ENCODE measurements at places on chromosomes 3 and 15.
A peak's percentile ranks its signal among the peaks of the same experiment; 100 is the strongest.

DNA sequence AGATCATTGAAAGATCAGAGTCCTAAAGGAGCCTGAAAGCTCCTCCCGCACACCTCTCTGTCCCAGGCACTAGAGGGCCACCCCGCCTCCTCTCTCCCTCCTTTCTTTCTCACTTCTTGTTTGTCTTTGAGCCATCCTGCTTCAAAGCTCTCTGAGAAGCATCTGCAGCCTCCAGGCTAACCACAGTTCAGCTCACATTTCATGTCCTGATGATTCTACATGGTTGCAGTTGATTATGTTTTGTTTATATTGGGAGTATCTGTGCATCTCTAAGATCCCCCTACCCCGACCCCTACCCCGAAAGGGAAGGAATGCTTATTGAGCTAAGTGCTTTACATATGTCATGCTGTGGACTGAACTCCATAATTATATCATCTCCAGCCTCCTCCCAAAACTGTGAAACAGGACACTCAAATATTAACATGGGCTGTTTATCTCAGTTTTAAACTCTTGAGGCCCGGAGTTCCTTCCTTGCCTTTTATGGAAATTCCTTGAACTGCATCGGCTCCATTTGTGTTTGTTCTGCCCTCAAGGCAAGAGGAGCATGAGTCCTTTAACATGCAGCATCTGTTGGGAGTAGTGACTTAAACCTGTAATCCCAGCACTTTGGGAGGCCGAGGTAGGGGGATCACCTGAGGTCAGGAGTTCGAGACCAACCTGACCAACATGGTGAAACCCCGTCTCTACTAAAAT lies 30.9 kb downstream of the MGLL start:
- peak; percentile 33 for DNase-seq

- no peak for DNase-seq
Measured at GRCh38 chr3:189950258-189950657, 170.4 kb downstream of the P3H2 start.

DNA sequence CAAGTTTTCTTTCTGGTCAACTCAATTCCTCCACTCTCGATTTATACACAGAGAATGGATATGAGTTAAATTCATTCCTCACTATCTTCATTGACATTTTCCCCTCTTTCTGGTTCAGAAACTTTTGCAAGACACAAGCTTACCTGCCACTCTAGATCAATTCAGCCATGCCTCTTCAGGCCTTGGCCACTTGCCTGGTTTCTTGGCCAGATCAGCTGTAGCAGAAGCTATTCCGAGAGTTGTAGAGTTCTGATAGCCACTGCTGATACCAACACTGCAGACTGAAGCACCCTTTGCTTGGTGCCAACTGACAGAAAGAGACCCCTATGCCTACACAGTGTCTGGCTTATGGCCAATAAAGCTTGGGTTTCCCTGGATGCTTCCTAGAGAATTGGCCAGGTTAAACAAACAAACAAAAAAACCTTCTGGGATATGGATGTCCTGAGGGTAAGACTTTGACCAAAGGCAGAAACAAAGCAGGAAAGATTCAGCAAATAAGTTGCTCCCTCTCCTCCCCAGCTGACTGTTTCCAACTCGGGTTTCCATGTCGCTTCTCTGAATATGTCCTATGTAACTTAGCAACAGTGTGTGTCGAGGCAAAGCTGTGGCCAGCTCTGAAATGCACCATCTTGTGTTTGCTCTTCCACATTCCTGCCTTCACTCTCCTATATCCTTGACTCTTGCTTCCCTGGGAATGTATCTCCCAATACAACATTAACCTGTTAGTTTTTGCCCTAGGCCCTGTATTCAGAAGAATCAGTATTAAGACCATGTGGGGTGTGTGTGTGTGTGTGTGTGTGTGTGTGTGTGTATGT lies 521.6 kb downstream of the EPHA3 start:
- peak; percentile 1 for DNase-seq

DNA sequence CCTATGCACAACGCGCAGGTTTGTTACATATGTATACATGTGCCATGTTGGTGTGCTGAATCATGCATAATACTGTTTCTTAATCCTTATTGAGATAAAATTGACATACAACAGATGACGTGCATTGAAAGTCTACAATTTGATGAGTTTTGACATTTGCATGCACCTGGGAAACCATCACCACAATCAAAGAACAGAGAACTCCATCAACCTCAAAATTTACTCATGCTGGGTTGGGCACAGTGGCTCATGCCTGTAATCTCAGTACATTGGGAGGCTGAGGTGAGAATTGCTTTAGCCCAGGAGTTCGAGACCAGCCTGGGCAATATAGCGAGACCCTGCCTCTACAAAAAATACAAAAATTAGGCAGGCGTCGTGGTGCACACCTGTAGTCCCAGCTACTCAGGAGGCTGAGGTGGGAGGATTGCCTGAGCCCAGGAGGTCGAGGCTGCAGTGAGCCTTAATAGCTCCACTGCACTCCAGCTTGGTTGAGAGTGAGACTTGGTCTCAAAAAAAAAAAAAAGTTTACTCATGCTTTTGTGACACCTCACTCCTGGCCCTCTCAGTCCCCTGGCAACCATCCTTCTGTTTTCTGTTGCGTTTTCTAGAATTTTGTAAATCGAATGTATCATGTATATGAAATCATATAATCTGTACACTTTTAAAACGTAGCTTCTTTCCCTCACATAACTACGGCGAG lies 56.6 kb downstream of the BHLHE40 start:
- DNase-seq: no peak

GRCh38 chr3:141940194-141940776 lies 63.8 kb downstream of the ATP1B3 start:
- peak; percentile 16 for DNase-seq
